ENCODE measurements at places on chromosomes 5 and 9.

DNA sequence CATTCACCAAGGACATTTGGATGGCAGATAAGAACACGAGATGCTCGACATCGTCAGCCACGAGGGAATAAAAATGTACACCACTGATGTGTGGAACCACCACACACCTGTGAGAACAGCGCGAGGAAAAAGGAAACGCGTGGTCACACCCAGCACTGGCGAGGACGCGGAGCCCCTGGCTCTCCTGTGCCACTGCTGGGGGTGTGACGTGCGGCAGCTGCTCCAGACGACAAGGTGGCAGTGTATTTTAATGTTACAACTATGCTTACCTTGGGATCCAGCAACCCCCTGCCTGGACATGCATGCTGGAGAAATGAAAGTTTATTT is 13.6 kb upstream of the CEP72 start:
- no peak for DNase-seq

- DNase-seq = no peak
Observed at GRCh38 chr5:57032151-57032551, 80.2 kb upstream of the MIER3 start.

GRCh38 chr5:133387091-133387490 is 225.2 kb downstream of the FSTL4 start:
- DNase-seq = no peak

- DNase-seq = no peak
Observed at GRCh38 chr5:148988328-148988727, 74.5 kb downstream of the SH3TC2 start.

DNA sequence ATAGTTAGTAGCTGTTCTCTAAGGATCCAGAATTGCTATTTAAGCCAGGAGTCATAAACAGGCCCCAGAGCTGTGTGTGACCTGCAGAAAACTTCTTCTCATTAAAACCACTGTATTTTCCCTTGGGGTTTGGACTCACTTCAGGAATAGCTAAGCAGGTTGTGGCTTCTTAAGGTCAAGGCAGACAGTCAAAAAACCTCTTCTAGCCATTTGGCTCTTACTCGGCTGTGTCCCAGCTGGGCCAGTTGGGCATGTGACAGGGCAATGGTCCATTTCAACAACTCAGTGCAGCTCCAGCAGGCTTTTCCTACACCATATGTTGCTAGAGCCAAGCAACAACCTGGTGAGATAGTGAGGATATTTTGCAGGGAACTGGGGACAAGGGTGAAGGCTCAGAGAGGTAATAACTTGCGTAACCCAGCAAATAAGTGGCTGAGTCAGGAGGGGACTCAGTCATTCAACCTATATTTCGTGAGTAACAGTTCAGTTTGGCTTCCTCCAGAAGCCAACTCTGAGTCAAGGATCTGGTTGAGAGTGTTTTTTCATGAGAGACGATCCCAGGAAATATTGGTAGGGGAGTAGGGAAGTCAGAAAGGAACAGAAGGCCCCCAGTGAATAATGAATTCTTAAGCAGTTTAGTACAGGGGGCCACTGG is 115.4 kb upstream of the PPP2R2B start:
- no peak for DNase-seq

GRCh38 chr5:66551945-66552344 is 44.2 kb upstream of the MAST4 start:
- no peak for DNase-seq

GRCh38 chr5:16057277-16057676 is 122.3 kb downstream of the MARCHF11 start:
- no peak for DNase-seq

GRCh38 chr9:3480353-3480655 is 45.5 kb downstream of the RFX3 start:
- no peak for DNase-seq

GRCh38 chr5:135602882-135603721 is 24.3 kb upstream of the CXCL14 start:
- DNase-seq = no peak

DNA sequence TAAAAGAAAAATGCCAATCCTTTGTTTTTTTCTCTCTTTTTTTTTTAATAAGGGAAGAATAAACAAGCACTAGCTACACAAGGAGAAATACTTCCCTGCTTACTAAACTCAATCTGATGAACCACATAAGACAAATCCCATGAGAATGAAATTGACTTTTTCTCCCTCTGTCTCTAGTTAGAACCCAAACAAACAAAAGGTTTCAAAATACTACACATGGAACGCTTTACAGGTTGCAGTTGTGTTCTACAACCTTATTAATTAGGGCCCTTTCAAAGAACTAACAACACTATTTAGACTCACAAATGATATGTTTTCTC is 124.5 kb downstream of the PDE4D start:
- no peak for DNase-seq
